Central memory CD4-positive, alpha-beta T cell (primary cell): ENCODE measurements at places on chromosomes 16 and 17.

- no peak for DNase-seq
Measured at GRCh38 chr17:51890710-51891109, 267.8 kb downstream of the CA10 start.

- DNase-seq: peak; percentile 48
Measured at GRCh38 chr16:88570691-88571092, 489 bp downstream of the ZC3H18 start.

- no peak for DNase-seq
Measured at GRCh38 chr16:85788819-85789218, 10.5 kb downstream of the EMC8 start.

GRCh38 chr16:24552705-24553246 lies 13.4 kb downstream of the RBBP6 start:
- DNase-seq: no peak

DNA sequence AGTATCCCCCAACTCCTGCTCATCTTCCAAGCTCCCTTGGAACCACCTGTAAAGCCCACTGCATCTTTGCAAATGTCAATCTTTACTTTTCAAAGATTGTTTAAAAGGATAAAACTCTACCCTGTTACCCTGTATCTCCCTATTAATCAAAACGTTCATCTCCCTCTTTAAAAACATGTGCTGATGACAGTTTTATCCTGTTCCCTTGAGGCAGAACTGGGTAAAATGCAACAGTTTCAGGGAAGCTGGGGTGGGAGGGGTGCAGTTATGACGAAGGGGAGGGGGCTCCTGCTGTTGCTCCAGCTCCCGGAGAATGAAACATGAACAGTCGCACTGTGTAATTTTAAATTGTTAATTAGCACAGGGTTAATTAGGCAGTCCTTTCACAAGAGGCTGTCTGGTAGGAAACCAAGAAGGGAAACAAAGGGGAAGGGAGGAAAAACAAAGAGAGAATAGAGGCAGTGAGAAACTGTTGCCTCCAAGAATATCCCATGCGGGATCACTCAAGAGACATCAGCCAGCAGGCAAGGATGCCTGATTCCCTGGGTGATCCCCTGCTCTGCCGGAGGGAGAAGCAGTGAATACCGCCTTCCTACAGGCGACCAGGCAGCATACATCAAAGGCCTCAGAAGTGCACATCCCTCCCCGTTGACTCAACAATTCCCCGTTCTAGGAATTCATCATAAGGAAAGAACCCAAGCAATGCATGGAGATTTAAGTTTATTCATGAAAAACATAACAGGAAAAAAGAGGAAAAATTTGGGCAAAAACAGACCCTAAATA lies 84.2 kb downstream of the ZFHX3 start:
- no peak for DNase-seq

GRCh38 chr17:47197821-47198220 lies 8.7 kb upstream of the CDC27 start:
- DNase-seq: no peak

DNA sequence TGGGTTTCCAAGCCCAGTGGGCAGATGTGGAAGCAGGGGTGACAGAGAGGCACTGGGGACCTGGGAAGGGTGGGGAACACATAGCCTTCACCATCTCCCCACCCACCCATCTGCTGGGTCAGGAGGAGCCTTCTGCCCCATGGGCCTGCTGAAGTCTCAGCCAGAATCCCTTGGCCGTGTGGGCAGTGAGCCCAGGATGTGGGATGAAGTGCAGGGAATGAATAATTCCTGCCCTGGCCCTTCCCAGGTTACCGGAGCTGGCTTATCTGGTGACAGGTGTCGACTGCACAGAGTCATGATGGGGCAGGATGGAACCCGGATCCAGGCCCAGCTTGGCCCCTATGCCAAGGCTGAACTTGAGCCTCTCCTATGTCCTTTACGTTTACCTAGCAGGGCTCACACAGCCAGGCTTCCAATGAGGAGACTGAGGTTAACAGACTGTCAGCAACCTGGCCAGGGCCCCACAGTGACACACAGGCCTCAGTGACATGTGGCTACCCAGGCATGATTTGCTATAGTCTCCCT lies 17.5 kb downstream of the ATP2A3 start:
- DNase-seq: no peak

DNA sequence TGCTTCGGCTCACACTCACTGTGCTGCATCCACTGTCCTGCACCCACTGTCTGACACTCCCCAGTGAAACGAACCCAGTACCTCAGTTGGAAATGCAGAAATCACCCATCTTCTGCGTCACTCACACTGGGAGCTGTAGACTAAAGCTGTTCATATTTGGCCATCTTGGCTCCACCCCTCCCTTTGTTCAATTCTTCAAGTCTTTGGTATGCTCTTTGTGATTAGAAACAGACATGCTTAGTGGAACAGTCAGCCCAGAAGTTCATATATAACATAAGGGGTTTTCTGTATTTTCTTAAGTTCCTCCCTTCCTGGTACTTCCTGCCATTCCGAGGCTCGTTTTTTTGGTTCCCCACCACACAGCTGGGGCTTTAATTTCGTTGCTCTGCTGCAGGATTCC lies 398.5 kb upstream of the DYNLRB2 start:
- DNase-seq: no peak

GRCh38 chr17:9865586-9865985 lies 39.5 kb downstream of the RCVRN start:
- DNase-seq: no peak

GRCh38 chr17:77865716-77866115 lies 92.8 kb upstream of the TNRC6C start:
- DNase-seq: no peak

DNA sequence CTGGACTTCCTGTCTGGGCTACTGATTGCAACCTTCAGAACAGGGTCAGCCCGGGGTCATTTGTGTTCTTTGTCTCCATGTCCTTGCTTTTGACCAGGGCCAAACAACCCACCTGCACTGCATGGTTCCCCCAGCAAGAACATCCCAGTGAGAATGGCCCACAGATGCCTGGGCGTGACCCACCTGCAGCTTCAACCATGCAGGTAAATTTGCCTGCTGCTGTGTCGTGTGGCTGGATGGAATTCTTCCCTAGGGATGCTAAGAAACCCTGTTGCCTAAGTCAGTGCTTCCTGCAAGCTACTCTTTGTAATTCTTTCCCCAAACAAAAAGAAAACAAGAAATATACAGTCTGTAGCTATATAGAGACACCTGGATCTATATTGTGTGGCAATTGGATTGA lies 12.5 kb downstream of the CDH13 start:
- DNase-seq: no peak

DNA sequence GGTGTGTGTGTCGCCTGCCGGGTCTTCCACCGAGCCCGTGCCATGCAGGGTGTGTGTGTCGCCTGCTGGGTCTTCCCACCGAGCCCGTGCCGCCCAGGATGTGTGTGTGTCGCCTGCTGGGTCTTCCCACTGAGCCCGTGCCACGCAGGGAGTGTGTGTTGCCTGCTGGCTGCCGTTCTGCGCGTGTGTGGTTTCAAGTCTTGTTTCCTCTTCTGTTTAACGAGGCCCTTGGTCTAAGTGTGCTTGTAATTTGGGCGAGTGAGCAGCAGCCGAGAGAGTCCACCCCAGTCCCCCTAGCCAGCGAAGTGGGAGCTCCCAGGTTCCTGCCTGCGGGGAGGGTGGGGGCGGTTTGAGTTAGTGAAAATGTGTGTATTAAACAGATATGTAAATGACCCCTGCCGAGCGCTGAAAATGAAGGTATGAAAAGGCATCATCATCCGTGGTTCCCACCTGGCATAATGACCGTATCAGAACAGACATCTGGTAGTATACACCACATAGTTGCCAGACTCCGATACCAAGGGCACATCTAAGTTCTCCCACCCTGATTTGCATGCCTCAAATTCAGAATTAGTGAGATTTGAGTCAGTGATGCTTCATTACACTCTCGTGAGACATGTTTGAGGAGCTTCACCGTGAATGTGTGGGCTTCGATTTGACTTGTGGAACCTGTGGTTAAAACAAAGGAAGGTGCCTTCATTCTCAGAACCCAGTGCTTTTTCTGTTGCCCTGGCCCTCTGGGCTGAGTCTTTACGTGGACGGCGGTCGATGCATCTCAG lies 114.5 kb upstream of the CHMP6 start:
- DNase-seq: peak; percentile 25

DNA sequence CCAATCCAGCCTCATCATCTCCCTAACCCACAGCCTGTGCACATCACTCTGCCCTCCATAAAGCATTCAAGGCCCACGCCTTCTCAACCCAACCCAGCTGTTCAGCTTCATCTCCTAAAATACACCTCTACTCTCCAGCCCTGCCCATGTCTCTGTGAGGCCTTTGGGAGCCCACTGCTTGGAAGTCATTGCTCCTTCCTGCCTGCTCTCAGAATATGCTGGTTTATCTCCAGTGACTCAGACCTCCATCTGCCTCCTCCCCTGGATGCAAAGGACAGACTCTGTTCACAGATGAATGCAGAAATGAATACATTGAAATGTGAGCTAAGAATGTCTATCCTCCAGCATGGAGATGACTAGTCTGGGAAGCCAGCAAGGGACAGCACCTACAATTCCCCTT lies 19.0 kb downstream of the KCNG4 start:
- DNase-seq: no peak

DNA sequence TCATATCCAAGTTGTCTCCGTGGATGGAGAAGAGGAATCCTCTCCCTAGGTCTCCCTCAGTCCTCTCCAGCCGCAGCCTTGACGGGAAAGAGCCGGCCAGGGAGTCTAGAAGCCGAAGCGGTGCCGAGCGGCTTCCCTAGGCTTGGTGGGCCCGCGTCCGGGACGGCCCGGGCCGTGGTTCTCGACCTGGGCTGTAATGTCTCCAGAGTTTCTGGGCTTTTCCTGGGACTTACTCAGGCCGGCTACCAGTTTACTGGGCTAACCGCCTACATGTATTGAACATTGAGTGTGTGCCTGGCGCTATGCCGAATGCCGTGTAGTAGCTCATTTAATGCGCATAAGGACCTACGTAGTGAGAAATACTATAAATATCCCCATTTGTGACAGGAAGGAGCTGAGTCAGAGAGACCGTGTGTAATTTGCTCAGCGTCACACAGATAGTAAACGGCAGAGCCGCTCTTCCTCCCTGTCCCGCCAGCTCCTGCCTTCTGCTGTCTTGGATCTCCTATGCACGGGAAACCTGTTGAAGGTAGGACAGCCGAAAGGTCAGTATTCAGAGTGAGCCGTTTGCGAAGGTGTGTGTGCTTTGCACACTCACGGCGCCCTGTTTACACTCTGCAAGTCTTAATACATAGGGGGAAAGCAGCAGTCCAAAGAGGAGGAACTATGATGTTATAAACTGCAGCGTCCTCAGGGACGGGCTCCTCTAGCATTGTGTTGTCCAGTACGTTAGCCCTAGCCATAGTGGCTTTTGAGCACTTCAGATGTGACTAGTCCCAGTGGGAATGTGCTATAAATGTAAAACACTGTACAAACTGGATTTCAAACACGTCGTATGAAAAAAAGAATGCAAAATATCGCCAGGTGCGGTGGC lies 723 bp upstream of the SPAG5 start:
- peak; percentile 70 for DNase-seq

DNA sequence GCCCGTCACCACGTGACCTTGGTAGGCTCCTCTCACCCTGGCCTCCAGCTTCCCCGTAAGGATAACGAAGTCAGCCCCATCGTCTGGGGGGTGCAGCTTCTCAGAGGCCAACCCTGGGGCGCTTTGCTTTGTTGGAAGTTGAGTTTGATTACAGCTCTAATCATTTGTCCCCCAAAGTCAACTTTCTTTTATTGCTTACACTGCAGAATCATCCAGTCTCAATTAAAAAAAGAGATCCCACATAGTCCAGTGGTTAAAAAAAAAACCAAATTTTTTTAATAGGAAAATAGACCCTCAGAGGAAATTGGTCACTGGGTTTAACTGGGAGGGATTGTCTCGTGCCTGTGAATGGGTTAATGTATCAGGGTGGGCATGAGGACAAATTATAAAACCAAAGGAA lies 7.8 kb upstream of the GPRC5C start:
- DNase-seq: no peak

GRCh38 chr16:28317040-28317880 lies 24.9 kb downstream of the SBK1 start:
- peak; percentile 56 for DNase-seq

- DNase-seq: no peak
Measured at GRCh38 chr16:84585886-84586285, 32.0 kb downstream of the COTL1 start.

GRCh38 chr16:15583526-15583925 lies 59.4 kb downstream of the MARF1 start:
- no peak for DNase-seq

GRCh38 chr16:17386229-17386628 lies 84.5 kb downstream of the XYLT1 start:
- no peak for DNase-seq

DNA sequence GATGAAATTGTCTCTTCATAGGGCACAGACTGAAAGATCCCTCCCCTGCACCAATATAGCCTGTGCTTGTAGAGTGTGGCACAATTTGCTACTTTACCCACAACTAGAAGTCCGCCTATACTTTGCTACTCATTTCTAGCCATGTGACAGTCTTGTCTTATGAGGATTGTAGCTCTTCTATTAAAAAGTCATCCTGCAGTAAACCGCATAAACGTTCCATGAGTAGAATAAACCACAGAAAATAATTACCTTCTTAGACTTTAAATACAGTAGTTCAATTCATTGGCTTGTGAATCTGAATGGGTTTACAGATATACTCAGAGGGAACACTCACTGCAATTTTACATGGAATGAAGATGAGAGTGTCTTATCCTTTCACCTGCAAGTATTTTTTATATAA lies 4.4 kb downstream of the KRT27 start:
- no peak for DNase-seq

DNA sequence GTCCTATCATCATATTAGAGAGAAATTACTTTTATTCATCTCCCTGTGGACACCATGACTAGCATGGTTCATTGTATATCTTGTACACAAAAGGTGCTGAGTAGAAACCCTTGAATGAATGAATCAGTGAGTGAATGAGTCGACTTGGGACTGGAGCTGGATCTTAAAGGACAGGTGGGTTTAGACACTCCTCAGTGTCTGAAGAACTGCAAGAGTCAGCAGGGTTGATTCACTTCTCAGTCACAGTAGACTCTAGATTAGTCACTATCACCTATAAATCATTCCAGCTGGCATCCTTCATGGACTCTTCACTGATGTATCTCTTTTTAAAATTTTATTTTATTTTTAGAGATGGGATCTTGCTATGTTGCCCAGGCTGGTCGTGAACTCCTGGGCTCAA lies 30.1 kb upstream of the PMFBP1 start:
- DNase-seq: no peak

GRCh38 chr16:79808731-79809130 lies 208.2 kb upstream of the MAF start:
- DNase-seq: no peak

DNA sequence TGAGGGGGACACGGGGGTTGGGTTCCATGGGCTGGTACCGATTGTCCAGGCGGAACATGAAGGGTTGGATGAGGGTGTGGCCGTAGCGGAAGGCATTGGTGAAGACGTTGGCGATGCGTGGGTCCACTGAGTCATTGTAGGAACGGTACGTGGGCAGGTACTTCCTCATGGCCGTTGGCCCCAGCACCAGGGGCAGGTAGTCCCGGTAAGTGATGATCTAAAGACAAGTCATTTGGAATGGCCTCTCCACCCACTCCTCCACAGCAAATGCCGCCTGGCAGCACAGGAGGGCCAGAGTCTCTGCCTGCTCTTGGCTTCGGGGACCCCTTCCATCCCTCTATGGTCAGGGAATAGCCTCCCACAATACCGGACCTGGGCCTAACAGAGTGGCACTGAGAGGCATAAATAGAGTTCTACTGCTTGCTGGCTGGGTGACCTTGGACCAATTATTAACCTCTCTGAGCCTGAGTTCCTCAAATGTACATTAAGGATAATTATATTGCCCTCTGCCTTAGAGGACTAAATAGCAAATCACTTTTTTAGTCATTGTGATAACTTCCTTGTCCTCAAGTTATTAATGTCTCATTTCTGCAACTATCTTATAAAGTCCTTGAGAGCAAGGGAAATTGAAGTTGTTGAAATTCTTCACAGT lies 7.2 kb downstream of the MPO start:
- no peak for DNase-seq
